ENCODE measurements at places on chromosomes 4 and X. TPM values are rescaled to one million over a fixed set of nuclear protein-coding genes. Genes with fewer than 3 reads are reported as not detected.

DNA sequence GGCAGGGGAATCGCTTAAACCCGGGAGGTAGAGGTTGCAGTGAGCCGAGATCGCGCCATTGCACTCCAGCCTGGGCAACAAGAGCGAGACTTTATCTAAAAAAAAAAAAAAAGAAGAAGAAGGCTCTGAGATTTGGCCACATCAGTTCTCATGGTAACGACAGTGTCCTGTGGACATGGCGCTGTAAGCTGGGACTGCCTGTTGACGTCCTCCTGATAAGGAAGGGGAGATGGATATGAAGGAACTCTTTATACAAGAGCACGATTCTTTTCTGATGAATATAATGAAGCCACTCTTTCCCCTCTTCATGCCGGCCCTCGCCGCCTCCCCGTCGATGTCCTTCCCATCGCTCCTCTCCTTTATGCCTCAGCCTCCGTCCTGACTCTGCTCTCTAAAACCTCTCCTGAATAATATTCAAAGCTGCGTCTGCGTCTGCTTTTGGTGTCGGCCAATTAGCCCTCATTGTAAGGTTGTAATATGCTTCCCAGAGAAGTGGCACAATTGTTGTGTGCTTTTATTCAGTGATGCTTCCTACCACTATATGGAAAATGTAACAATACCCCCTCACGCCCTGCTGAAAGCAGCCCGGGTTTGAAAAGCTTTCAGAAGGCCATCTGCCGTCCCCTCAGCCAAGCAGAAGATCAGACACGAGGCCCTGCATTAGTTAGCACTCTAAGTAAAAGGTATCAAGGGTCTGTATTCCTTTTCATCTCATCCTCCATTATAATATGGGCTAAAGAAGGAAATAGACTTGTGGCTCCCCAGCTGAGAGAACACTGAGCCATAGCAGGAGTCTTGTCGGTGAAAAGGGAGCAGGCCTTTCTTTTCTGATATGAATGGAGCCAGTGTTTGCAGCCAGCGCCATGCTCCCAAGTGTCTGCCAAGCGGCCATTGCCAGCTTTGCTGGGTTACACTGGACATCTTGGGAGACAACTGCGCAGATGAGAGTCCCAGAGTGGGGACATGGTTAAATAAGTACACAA lies 22.1 kb upstream of the SCOC start:
- H3K36me3 ChIP-seq, result no peaks in the 10 kb centered on the region
- H3K4me1 ChIP-seq, result no peaks in the 10 kb centered on the region
- H3K4me3 ChIP-seq, result no peak overlapping the region
- no peaks in the 10 kb centered on the region for H3K27me3 ChIP-seq
- no peak for DNase-seq

DNA sequence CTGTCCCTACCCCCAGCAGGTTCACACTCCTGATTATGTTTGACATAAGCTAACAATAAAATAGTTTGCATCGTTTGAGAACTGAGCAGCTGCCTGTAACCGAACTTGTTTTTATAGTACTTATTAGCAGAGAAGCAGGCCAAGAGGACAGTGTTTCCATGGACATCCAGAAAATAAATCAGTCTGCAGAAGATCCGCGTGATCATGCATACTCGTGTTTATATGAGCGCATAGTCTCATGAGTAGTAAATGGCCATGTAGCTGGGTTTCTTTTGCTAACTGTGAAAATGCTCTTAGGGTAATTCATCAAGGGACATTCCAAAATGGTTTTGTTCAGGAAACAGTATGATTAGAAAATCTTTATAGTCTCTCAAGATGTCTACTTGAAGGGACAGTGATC lies 289.2 kb downstream of the DCTD start:
- H3K4me3 ChIP-seq, result no peak overlapping the region
- no peaks in the 10 kb centered on the region for H3K36me3 ChIP-seq

DNA sequence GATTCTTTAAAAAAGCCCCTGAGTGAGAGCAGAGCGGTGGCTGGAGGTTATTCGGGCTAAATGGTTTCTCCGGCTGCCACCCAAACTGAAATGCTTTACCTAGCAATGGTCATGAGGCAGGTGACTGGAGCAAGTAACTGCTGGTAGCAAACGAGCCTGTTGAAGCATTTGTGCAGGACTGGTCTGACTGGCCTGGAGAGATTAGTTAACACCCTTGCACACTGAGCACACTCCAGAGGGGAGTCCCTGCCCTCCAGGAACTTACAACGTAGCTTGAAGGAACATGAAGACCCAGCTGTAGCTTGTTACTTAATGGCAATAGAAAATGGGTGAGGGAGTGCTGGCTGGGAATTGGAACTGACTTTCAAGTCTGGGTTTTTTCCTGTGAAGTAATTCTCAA lies 40.4 kb downstream of the CCNG2 start:
- no peaks in the 10 kb centered on the region for H3K27me3 ChIP-seq
- no peak overlapping the region for H3K27ac ChIP-seq
- no peak for DNase-seq
- no peaks in the 10 kb centered on the region for H3K4me1 ChIP-seq
- no peaks in the 10 kb centered on the region for H3K36me3 ChIP-seq

DNA sequence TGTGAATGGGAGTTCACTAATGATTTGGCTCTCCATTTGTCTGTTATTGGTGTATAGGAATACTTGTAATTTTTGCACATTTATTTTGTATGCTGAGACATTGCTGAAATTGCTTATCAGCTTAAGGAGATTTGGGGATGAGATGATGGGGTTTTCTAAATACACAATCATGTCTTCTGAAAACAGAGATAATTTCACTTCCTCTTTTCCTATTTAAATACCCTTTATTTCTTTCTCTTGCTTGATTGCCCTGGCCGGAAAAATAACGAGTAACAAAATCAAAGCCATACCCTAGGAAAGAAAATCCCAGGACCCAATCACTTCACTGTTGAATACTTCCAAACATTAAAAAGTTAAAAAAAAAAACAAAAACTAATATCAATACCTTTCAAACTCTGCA lies 67.7 kb upstream of the UGT2B4 start:
- H3K27me3 ChIP-seq, result no peaks in the 10 kb centered on the region
- H3K4me1 ChIP-seq, result no peaks in the 10 kb centered on the region
- no peak for DNase-seq
- no peaks in the 10 kb centered on the region for H3K36me3 ChIP-seq
- H3K4me3 ChIP-seq, result no peak overlapping the region

- peaks cover 8% of the 10 kb centered on the region for H3K4me1 ChIP-seq
- no peaks in the 10 kb centered on the region for H3K36me3 ChIP-seq
- no peak overlapping the region for H3K4me3 ChIP-seq
- H3K27me3 ChIP-seq, result no peaks in the 10 kb centered on the region
Observed at GRCh38 chrX:53317365-53318069, 36.1 kb upstream of the IQSEC2 start.

- H3K27me3 ChIP-seq, result no peaks in the 10 kb centered on the region
- no peak for DNase-seq
- no peak overlapping the region for H3K4me3 ChIP-seq
- H3K4me1 ChIP-seq, result no peaks in the 10 kb centered on the region
Observed at GRCh38 chrX:140744085-140744484, 34.5 kb downstream of the LINC00632 start.

The CNKSR2 gene
- 7.7 TPM for total RNA-seq

The TAF7L gene
- not detected for total RNA-seq

The FMR1NB gene
- total RNA-seq, result not detected

The STOX2 gene
- 57.7 TPM for total RNA-seq
